ENCODE measurements at places on chromosomes 11 and 22.

DNA sequence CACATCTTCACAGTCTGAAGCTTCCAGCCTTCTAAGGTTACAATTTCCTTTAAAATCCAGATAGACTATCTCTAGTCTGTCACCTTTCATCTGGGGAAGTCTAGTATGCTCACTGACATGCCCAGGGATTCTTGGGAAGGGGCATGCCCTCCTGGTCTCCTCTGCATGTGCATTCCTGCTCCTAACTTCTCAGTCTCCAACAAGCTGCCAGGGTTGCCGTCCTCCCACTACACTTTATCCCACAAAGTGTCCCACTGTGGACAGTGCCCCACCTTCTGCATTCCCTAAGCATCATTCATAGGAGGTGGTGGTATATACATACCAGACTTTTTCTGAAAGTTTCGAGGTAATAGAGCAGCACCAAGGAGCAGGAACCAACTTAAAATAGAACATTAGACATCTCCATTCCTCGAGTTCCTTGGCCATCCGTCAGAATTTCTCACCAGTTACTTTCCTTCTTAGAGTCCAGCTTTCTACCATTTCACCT, 28.7 kb downstream of the EIF3F start:
- no peak for DNase-seq

GRCh38 chr11:35810045-35810645, 133.7 kb upstream of the LDLRAD3 start:
- no peak for DNase-seq

DNA sequence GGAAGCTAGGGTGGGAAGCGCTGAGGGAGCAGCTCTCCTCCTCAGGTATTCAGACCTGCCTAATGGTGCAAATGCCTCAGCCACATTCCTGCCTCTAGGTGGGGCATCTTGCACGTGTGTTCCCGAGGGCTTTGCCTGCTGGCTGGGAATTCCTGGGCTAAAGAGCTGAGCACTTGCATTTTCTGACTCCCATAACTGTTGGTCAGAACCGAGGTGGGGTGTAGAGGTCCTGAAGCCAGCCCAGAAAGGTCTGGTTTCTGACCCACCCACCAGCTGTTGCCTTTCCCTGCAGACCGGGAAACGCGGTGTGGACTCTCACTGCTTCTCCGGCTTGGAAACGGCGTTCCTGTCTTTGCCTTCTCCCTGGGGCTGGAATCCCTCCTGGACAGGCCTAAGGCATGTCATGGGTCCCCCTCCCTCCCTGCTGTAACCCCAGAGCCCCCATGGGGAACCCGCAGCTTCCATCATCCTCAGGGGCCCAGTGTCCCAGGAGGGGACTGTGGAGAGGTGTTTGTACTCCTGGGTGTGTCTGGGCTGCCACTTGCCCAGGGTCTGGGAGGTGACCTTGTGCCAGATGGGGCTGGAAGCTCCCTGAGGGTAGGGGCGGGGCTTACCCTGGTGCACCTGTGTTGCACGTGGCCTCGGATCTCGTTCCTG, 24.0 kb upstream of the SMIM38 start:
- DNase-seq: peak; percentile 92

GRCh38 chr22:43926349-43926710, 2.7 kb downstream of the PNPLA3 start:
- no peak for DNase-seq

DNA sequence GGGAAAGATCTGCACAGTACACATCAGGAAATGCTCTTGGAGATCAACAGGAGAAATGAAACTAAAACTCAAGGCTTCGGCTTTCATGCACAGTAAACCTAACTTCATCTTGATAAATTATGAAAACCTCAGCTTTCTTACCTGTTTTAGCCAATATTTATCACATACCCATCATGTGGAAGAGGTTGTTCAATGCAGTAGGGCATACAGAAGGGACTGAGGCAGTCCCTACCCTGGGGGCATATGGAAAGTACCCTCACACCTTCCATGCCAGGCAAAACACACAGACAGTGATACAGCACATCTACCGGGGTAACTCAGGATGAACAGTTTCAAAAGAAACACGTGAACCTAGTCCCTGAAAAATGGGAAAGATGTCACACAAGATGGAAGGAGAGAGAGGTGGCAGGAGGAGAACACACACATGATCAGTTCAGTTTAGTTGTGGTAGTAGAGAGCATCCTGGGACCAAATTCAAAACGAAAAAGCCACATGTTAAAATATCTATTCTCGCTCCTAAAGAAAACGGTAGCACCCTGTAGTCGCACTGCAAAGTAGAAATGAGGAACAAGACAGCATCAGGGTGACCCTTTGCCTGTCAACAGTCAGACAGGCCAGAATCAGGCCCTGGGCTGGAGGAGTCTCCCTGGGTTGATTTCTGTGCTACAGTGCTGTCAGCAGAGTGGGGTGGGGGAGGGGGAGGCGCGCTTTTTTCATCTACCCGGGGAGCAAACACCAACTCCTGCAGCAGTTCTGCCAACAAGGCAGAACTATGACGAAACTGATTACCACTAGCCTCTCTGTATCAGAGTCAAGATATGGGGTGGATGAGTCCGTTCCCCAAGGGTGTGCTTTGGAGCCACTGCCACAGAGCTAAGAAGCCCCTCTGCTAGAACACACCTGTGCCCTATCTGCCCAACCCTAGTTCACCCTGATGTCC, 1.3 kb downstream of the HIRA start:
- peak; percentile 28 for DNase-seq

GRCh38 chr11:95095858-95096587, 6.4 kb downstream of the ENDOD1 start:
- no peak for DNase-seq

- DNase-seq: no peak
These were observed 16.8 kb downstream of the ZDHHC24 start for GRCh38 chr11:66529069-66529468.

DNA sequence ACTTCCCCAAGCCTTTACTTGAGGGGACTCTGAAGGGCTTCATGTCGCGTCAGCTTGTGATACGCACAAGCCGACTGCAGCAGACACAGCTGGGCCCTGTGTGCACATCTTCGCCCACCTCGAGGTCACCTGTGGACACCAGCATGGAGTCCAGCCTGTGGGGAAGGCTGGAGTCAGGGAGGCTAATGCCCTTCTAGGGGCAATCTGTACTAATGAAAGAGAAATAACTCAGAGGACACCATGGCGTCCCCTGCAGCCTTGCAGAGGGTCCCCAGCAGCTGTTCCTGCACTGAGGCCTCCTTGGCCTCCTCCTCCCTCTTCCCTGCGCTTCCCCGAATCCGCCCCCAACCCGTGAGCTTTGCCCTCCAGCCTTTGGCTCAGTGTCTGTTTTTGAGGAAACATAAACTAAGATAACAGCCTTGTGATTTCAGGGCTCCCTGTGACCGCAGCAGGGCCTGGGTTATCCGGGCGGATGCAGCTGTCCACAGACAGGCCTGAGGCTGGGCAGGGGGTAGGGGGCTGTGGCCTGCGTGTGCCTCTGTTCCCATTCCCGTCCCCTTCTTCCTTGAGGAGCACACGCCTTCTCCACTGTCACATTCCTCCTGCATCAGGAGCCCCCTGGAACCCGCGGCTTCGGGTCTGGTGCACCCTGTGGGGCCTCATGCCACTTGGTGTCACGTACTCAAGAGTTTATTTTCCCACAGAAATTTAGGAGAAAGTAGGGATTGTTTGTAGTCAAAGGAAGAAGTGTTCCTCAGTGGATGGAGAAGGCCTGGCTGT, 25.0 kb downstream of the KRTAP5-5 start:
- no peak for DNase-seq
